Activated CD4-positive, alpha-beta T cell treated with anti-CD3 and anti-CD28 coated beads, Interleukin-2, amount 50 U/mL, for 16 hours (primary cell): ENCODE measurements at places on chromosomes 12 and 14.

DNA sequence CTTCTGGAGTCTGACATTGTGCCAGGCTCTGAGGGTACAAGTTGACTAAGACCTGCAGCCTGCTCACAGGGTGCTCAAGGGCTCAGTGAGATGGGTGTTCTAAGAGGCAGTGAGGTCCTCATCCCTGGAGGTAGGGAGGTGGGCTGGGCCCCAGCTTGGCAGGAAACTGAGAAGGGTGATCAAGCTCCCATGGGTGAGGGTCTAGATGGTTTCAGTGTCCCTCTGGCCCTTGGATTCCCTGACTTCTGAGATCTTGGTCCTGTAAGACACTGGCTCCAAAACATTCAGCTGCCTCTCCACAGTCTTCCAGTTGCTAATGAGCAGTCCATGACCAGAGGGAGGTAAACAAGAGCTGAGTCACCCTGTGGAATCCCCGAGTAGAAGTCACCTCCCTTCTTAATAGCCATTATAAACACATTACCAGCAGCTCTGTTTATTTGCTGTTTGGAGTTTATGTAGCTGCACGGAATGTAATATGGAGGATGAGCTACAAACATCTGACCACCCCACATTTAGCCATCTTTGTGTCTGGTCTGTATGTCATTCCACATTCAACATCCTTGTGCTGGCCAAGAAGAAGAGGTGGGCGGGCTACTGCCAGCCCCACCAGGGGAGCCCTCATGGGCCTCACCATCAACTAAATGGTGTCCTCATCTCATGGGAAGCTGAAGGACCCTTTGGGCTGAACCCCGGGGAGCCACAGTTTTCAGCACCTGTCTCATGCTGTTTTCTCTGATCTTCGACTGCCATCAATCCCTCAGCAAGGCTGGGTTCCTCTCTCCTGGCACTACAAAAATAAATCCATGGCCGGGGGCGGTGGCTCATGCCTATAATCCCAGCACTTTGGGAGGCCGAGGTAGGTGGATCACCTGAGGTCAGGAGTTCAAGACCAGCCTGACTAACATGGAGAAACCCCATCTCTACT lies 37.2 kb upstream of the BDKRB2 start:
- DNase-seq, result no peak

DNA sequence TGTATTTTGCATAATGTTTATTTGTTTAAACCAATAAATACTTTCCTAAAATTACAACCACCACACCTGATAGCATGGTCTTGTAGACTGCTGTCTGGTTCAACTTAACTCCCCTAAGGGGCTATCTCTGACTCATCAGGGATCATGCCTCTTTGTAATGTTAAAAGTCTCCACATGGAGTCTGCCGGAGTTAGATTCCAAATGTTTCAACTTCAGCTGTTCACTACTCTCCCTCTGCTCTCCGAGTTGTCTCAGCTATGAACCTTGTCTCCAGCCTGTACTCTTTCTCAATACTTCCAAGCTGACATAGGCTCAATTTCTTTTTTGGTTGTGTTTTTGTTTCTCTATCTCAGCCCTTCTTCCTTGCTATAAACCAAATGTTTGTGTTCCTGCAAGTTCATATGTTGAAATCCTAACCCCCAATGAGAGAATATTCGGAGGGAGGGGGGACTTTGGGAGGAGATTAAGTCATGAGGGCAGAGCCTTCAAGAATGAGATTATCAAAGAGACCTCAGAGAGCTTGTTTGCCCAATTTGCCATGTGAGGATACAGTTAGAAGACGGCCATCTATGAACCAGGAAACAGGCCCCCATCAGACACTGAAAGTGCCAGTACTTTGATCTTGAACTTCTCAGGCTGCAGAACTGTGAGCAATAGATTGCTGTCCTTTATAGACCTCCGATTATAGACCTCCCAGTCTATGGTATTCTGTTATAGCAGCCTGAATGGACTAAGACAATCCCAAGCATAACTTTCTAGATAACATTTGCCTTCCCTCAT lies 858.2 kb downstream of the VRK1 start:
- no peak for DNase-seq

DNA sequence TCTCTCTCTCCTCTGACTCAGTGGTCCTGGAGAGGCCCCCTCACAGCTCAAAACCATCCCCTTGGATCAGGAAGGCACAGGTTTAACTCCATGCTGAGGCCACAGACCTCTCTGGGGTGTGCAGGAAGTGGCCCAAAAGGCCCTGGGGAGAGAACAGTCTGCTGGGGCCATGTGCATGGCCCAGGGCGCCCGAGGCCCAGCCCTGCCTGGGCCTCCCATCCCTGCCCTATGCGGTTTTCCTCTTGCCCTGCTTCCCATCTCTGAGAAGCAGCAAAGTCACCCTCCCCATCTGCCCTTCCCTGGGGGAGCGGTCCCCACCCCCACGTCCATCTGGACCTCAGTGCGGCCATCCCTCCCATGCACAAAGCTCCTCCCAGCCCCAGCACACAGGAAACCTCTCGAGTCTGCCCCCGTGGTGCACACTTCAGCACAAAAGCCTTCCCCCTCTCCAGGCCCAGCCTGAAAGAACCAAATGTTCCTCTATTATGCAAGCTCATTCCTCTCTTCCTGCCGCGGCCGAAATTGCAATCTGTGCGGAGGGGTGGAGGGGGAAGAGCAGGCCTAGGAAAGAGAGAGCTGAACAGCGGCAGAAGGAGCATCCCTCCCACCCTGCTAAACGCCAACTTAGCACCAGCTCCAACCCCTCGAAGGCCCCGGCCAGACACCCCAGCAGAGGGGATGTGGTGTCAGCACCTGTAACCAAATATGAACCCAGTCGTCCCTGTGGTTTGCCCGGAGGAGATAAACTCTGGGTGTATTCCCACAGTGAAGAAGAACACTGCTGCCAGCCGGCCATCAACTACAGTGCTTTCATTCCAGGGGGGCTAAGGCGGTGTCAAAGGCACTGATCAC lies 108.5 kb downstream of the SCARB1 start:
- no peak for DNase-seq

DNA sequence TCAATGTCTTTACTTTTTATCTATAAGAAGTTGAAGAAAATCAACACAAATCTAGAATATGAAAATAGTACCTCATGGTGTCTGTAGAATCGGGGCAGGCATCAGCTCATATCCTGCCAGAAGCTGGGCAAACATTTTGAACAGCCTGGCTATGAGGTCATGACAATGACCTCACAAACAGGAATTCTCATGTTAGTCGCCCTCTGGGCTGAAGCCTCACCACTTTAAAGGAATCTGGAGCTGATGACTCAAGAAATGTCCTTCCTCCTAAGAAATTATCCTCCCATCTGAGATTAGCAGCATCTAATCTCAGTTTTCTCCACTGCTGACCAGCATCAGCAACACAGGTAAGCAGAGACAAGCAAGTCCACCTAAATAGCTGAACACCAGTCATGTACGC lies 27.1 kb downstream of the CLIP1 start:
- DNase-seq, result no peak

- peak; percentile 59 for DNase-seq
These were observed 76.7 kb upstream of the RGS6 start for GRCh38 chr14:71855399-71856036.

DNA sequence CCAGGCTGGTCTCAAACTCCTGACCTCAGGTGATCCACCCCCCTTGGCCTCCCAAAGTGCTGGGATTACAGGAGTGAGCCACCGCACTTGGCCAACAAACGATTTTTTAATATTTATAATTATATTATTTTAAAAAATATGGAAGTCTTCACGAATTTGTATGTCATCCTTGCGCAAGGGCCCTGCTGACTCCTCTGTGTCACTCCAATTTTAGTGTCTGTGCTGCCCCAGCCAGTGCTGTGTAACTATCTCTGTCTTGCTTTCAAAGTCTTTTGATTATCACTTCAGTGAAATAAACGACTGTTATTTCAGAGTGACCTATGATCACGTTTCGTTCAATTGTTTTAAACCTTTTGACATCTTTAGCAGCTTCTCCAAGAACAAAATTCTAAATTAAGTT lies 13.1 kb upstream of the MMP17 start:
- DNase-seq, result no peak
